Mucosa of descending colon (tissue), 3 donors: ENCODE measurements at places on chromosomes 13 and 19. TPM values are rescaled to one million over a fixed set of nuclear protein-coding genes. Genes with fewer than 3 reads are reported as not detected.
A peak's percentile ranks its signal among the peaks of the same experiment; 100 is the strongest.

- no peak for DNase-seq
These were observed 75.8 kb upstream of the UBAC2 start for GRCh38 chr13:99124794-99125316.

- DNase-seq: no peak
These were observed 123.4 kb upstream of the ARGLU1 start for GRCh38 chr13:106691341-106691740.

DNA sequence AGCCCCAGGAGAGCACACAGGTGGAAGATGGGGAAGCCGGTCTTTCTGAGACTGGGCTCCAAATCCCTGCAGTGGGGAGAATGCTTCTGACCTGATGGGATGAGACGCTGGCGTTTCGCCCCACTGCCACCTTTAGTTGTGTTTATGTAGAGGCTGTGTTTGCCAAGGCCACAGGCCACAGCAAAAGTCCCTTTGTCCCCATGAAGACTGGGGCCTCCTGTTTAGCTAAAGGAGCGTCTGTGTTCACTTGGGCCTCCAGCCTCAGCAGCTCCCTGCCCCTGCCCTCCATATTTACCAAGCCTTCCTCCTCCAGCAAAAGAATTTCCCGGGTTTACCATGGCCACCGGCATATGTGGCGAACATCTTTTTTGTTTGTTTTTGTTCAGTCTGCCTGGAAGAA is 10.4 kb upstream of the KLK14 start:
- DNase-seq: no peak

DNA sequence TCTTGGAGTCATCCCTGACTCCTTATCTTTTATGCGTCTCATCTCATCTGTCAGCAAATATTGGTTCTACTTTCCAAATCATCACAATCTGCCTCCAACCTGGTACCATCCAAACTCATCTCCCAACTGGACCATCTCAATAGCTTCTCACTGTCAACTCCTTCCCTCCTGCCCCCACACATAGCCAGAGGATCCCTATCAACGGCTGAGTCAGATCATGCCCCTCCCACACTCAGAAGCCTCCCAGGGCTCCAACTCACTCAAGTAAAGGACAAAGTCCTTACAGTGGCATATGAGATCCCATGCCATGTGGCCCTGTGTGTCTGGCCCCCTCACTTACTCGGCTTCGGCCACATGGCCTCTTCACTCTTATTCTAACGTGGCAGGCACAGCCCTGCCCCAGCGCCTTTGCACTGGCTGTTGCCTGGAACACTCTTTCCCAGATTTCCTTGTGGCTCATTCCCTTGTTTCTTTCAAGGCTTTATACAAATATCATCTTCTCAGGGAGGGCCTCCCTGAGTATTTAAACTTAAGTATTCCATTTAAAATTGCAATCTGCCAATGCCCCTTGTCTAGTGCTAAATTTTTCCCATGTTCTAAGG is 4.3 kb downstream of the SPRED3 start:
- DNase-seq: no peak

- no peak for DNase-seq
These were observed 10.1 kb downstream of the TDRD3 start for GRCh38 chr13:60407095-60407494.

DNA sequence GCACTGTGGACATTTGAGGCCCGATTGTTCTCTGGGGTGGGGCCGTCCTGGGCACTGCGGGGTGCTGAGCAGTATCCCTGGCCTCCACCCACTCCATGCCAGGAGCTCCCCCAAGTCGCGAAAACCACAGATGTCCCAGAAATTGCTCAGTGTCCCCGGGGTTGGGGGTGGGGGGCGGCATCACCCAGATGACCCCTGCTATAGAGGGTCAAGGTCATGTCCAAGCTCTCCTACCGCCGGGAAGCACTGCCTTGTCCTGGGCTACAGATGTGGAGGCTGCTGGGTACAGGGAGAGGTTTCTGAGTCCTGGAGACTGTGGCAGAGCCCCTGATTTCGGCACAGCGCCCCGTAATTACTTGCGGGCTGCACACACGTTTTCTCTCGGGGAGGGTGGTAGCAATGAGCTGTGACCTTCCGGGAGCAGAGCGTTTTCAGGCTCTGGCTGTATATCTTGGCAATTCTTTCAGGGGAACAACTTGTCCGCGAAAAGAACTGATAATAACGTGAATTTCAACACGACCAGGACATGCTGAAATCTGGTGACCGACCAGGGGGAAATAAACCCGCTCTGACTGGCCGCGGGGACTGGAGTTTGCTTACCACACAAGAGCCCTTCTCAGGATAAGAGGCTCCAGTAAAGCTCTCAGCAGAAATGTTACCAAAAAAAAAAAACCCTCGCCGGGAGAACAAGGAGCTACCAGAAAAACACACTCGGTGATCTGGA is 68.1 kb downstream of the GNG7 start:
- DNase-seq: no peak

- DNase-seq: no peak
These were observed 176.2 kb downstream of the FOXO1 start for GRCh38 chr13:40490086-40490758.

DNA sequence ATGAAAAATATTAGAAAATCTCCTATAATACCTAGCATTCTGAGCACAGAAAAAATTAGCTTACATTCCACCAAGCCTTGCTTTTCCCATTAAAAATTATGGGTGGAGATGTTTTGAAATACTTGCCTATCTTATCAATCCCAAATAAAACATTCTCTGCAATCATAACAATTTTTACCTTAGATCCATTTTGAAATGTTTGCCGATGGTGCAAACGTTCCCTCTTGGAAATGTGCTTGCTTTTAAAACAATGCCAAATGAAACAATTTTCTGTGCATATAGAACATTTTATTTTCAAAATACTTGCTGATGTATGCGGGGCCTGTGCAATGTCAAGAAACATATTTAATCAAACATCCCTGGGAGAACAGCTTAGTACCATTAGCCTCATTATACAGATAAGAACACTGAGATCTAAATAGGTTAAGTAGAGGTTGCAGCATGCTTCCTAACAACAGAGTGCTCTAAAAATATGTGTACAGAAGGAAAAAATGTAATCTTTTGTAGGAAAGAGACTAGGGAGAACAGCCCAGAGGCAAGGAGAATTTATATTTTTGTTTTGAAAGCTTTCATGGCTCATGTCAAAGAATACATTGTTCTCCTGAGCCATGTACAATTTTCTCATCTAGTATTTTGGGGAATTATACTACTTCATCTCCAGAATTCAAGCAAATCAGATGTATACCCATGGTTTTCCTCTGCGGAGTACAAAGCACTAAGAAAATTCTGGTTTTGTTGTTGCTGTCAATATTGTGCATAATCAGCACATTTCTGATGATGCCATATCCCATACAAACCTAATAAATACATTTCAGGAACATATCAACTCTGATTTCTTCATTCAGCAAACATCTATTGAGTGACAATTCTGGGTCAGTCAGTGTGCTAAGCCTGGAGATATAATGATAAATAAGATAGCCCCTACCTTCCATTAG is 25.9 kb upstream of the FNDC3A start:
- no peak for DNase-seq

GRCh38 chr13:24630851-24631620 is 49.2 kb upstream of the ATP12A start:
- no peak for DNase-seq

DNA sequence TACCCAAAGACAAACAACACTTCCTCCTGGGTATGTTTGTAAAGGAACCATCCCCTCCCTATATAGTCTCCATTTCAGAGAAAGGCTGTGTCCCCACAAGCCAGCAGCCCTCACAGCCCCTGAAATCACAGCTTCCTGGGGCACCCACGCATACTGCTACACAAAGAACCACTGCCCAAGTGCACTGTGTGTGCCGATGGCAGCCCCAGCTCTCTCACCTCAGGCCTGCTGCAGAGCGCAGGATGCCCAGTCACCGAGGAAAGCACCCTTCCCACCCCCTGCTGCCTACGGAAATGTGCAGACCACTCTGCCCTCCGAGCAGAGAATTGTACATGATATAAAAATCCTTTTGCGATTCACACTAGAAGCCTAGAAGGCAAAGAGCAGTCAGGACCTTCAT is 39.4 kb downstream of the SOHLH2 start:
- no peak for DNase-seq

- DNase-seq: peak; percentile 93
These were observed 21.5 kb downstream of the NFIC start for GRCh38 chr19:3387645-3388589.

GRCh38 chr19:40625406-40626120 is 24.4 kb downstream of the LTBP4 start:
- no peak for DNase-seq

GRCh38 chr13:81676008-81676407 is 1335.1 kb upstream of the SPRY2 start:
- no peak for DNase-seq

- DNase-seq: no peak
These were observed 29.6 kb downstream of the COL4A2 start for GRCh38 chr13:110336681-110337080.

The RFXAP gene
- 6.3 TPM for total RNA-seq
